HT1080 (cell line): ENCODE measurements at places on chromosomes 3 and 15. TPM values are rescaled to one million over a fixed set of nuclear protein-coding genes. Genes with fewer than 3 reads are reported as not detected.

GRCh38 chr3:114626751-114627150 lies 332.9 kb downstream of the TIGIT start:
- DNase-seq, result no peak

GRCh38 chr15:85598219-85598618 lies 196.5 kb downstream of the KLHL25 start:
- DNase-seq, result no peak

DNA sequence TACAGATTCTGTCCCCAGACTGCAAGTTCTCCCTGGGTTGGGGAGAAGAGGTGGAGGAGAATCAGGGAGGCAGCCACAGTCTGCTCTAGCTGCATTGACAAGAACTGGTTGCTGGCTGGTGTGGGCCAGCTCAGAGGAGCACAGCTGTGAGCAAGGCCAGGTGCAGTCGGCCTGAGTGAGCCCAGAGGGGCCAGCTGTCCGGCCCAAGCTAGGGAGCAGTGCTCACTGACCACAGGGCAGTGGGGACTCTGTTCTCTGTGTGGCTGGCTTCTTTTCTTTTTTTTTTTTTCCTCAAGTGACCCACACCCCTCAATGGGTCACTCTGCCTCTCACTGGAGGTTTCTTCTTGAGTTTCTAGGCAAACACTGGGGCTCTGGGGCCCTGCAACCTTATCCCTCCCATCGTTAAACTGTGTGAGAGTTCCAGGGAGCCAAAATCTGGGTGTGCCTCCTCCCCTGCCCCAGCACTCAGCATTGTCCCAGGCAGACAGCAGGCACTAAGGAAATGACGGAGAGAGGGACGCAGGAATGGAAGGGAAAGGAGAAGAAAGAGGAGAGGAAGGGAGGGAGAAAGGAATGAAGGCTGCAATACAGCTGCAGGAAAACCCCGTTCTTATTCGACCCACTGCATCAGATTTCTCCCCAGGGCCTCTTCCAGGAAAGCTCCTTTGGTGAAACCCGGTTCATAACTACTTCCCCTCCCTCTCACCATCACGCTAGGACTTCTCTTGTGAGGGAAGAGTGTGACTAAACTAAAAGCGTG lies 37.7 kb upstream of the HES1 start:
- no peak for DNase-seq

DNA sequence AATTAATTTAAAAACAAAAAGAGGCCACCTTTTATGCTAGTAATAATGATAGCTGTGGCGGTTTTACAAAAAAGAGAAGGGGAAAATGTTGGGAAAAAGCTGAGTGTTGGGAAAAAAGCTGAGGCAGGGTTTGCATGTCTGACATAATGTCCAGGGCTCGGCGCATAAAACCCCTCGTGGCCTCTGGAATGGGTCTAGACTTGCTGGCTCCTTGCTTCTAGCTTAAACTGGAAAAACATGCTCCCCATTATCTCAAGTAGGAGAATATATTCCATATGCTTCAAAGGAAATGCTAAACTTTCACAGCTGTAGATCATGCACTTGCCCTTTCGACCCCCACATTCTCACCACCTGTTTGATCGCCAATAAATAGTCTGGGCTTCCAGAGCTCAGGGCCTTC lies 53.0 kb downstream of the CYP19A1 start:
- no peak for DNase-seq

GRCh38 chr3:119818937-119819336 lies 37.0 kb downstream of the NR1I2 start:
- DNase-seq, result no peak

- no peak for DNase-seq
Measured at GRCh38 chr15:69987492-69988489, 109.9 kb downstream of the TLE3 start.

SPSB4 gene
- not detected in 2 replicates for total RNA-seq

DNAH12 gene
- total RNA-seq, result 0.02 TPM in 1 of 2 replicates, not detected in the other

PPIP5K1 gene
- total RNA-seq, result 4.1 and 6.7 TPM in 2 replicates
